Keratinocyte (primary cell): ENCODE measurements at places on chromosomes 5 and 9.
A peak's percentile ranks its signal among the peaks of the same experiment; 100 is the strongest.

DNA sequence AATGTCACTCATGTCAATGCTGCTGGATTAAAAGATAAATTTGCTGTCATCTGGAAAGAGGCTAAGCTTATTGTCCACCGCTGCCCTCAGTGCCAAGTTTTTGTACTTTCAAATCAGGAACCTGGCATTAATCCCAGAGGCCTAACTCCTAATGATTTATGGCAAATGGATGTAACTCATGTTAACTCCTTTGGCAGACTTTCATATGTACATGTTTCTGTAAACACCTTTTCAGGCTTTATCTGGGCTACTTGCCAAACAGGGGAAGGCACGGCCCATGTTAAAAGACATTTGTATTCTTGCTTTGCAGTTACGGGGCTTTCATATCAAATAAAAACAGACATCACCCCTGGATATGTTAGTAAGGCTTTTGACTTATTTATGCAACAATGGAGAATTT lies 608.0 kb upstream of the ACO1 start:
- no peak for DNase-seq

GRCh38 chr5:35436400-35437057 lies 181.1 kb upstream of the SPEF2 start:
- DNase-seq, result no peak

- no peak for DNase-seq
Measured at GRCh38 chr9:87604886-87605588, 107.4 kb downstream of the DAPK1 start.

- no peak for DNase-seq
Measured at GRCh38 chr9:114930056-114930812, at the start of gene TNFSF8. Gene TNFSF8, minus strand, starts transcription at chr9:114930591. Its CDS starts 288 bp downstream, at chr9:114930303.

GRCh38 chr5:25544652-25545249 lies 900.0 kb upstream of the CDH10 start:
- DNase-seq, result no peak

DNA sequence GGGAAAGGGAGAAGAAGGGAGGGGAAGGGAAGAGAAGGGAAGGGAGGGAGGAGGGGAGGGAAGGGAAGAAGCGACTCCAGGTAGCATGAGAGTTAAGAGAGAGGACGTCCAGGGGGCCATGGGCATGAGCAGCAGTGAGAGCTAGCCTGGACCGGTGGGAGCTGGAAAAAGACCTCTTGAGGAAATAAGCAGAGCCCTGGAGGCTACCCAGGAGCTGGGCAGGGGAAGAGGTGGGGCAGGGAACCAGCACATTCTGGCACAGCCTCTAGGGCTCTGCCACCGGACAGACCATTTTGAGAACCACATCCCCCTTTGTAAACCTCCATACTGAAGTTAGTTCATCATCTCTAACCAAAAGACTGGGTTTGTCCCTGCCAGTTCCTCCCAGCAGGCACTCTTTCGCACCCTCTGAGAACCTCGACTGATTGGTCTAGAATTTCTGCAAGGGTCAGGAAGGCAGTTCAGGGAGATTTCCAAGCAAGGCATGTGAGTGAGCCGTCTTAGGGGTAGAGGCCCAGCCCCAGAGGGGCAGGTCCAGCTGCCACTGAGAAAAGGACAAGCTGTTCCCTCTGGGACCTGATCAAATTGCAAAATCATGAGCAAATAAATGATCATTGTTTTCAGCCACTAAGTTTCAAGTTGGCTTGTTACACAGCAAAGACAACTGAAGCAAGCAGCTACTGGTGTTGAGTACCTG lies 11.6 kb downstream of the NAIF1 start:
- DNase-seq, result no peak

GRCh38 chr5:141951332-141951781 lies 6.6 kb downstream of the PCDH12 start:
- DNase-seq, result no peak

- no peak for DNase-seq
Measured at GRCh38 chr5:159187719-159188118, 21.6 kb downstream of the RNF145 start.

GRCh38 chr9:38244971-38245370 lies 147.5 kb upstream of the ALDH1B1 start:
- DNase-seq, result no peak

- no peak for DNase-seq
Measured at GRCh38 chr5:141735823-141736222, 53.8 kb upstream of the ARAP3 start.

DNA sequence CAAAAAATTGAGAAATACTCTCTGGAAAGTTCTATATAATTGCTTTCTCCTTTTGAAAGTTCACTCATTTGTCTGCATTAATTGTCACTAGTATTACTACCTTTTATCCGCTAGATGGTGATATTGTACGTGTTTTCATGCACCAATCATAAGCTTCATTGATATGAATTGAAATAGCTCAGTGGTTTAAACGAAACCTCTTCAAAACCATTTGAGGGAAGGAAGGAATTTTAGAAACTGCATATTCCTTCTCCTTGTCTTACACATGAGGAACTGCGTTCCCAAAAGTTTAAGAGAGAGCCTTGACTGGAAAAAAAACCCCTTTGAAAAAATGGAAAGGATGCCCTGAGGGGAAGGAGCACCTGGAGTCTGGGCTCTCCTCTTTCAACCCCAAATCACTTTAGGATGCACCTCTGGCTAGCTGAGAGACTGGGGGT lies 98.6 kb downstream of the YTHDC2 start:
- DNase-seq, result no peak

DNA sequence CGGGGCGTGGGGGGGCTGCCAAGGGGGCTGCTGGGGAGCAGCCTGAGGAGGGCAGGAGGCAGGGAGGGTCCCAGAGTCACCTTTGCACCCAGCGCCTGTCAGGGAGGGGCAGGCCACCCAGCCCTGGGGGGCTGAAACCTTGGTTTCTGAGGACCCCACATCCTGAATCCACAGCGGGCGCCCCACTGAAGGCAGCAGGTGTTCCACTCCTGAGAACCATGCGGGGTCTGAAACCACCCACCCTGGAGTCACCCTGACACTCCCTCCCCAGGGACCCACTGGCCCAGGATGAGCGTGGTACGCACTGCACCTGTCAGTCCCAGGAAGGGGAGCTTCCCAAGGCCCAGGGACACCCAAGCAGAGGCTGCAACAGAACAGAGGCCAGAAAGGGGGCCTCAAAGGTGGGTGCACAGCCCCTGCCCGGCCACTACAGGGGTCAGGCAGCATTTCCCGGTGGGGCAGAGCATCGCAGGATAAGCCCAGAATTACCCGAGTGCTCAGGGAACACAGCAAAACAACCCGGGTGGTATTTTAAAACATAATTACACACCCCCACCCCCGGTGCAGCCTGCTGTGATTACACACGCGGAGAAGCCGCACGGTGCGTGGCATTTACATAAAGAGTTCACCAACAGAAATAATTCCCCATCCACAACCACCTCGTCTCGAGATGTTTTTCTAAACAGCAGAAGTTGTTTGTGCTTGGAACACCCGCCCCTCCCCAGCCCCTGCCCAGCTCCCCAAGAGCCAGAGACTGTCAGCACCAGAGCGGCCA lies 57.3 kb upstream of the UBAC1 start:
- no peak for DNase-seq

DNA sequence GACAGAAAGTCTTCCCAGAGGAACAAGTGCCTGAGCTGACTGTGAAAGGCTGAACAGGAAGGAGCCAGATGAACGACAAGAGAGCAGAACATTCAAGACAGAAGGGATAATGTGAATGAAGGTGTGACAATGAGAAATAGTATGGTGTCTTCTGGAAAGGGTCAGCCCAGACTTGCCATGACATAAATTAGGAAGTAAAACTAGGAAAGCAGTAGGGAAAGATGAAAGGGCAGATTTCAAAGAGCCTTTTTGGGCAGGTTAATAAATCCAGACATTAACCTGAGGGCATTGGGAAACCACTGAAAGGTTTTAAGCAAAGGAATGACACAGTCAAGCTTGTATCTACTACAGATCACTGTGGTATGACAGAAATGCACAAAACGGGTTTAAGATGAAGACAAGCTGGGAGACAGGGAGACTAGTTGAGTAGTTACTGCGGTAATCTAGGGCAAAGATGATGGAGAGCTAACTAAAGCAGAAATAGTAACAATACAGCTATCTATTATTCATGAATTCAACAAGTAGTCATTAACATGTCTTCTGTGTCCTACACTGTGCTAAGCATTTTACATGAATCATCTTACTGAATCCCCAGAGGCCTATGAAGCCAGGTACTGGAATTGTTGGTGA lies 580.9 kb upstream of the WWC1 start:
- DNase-seq, result no peak

GRCh38 chr9:125748446-125749099 lies 1.4 kb downstream of the PBX3 start:
- no peak for DNase-seq

GRCh38 chr9:134318941-134319305 lies 7.3 kb upstream of the RXRA start:
- no peak for DNase-seq

DNA sequence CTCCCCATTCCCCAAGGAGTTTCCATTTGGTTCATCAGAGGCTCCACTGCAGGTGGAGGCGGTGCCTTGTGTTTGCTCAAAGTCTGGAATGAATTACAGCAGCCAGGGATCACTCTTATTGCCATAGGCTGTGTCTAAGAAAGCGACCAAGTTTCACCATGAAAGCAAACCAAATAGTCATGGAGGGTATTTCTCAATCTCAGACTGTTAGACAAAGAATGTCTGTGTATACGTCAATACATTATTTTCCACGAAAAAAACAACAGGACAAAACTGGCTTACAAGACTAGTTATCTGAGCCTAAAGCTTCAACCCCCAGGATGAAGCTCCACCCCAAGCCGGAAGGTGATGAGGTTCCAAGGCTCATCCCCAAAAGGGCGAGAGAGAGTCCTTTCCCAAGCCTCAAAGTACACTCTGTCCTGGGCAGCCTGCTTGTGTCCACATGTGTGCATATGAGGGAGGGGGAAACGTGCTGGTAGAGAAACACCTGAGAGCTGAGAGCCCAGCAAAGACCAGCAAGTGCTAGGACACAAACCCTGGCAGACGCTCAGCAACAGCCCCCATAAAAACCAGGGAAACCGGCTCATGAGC lies 4.3 kb downstream of the B4GALT1 start:
- no peak for DNase-seq

DNA sequence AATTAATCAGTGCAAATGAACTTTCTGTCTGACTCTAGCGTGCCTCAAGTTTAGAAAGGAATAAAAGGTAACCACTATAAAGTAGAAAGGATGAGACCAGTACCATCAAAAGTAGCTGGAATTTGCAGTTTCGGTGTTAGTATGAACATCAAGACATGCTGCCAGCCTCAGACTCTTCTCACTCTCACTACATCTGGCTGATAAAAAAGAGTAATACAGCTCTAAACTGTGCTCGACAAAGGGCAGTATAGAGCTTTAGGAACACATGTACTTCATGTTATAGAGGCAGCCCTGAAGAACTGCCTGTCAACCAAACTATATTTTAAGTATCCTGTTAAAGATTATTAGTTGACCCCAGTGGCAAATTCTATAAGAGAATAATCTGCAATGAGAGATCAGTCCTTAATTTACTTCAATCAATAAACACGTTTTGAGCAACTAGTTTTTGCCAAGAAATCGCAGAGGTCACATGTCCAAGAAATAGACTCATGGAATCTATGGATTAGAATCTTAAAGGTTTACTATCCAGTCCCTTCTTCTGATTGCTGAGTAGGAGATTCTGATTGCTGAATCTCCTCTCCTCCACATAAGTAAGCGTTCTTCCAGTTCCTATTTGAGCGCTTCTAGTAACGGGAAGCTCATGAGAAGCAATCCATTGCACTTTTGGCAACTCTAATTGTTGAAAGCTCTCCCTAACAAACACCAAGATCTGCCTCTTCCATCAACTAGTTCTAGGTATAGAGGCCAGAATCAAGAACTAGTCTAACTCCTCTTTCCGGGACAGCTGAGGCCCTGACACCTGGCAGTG lies 941 bp downstream of the XPA start:
- no peak for DNase-seq

GRCh38 chr5:10726913-10727517 lies 34.0 kb downstream of the DAP start:
- no peak for DNase-seq

GRCh38 chr5:80147119-80147815 lies 108.6 kb downstream of the SERINC5 start:
- DNase-seq, result no peak

- DNase-seq, result peak; percentile 53
Measured at GRCh38 chr9:131743501-131743900, 3.6 kb upstream of the RAPGEF1 start.

DNA sequence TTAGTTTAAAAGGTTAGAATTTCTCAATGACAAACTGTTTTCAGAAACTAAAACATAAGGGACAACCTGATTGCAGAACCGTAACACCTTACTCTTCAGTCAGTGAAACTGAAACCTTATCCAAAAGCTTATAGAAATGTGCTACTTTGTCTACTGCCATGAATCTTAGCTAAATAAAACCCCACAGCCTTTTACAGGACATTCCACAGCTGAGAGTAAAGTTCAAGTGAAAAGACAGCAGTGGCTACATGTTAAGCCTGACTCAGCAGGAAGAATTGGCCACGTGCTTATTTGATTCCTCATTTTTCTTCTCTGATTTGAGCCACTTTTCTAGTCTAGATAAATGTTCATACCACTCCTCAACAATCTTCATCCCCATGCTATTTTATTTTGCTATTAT lies 278.7 kb upstream of the ISL1 start:
- DNase-seq, result no peak

GRCh38 chr5:50873595-50874277 lies 207.3 kb downstream of the PARP8 start:
- DNase-seq, result no peak

DNA sequence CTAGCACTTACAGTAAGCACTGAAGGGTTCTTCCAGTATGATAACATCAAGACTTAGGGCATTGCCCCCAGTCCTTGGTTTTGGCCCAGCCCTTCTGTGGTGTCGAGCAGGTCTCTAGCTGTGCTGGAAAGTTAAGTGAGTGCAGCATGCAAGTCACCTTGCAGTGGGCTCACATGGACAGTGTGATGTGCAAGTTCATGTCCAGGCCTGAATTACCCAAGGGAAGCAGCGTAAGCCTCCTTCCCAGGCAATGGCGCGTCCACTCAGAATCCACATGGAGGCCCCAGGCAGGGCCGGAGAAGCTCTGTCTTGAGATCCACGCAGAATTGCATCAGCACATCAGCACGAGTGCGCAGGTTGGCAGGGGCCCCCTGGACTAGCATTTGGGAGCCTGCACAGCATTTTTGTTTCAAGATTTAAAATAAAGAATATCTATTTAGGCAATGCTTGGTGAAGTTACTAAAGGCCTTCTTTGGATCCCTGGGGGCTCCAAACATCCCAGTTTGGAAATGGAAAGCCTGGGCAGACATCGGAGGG lies 108.4 kb upstream of the ALDH1B1 start:
- DNase-seq, result no peak

- DNase-seq, result no peak
Measured at GRCh38 chr9:36158917-36159316, 10.3 kb upstream of the CCIN start.

- DNase-seq, result no peak
Measured at GRCh38 chr9:137176302-137177182, 4.7 kb upstream of the TMEM210 start.

DNA sequence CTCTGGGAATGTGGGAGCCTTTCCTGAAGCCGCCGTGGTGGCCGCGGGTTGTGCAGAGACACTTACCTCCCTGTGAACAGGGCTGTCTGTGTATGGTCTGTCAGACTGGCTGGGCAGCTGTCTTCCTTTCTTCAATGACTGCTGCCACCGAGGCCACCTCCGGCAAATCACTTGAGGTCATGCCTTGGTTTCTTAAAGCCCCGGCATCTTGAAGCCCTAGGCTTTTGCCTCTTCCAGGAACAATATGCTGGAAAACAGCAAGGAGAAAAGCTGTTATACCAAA lies 79.5 kb upstream of the ZSWIM6 start:
- no peak for DNase-seq

GRCh38 chr9:131776473-131776872 lies 36.6 kb upstream of the RAPGEF1 start:
- DNase-seq, result no peak
